ENCODE measurements at places on chromosomes 1 and 21.
A peak's percentile ranks its signal among the peaks of the same experiment; 100 is the strongest.

DNA sequence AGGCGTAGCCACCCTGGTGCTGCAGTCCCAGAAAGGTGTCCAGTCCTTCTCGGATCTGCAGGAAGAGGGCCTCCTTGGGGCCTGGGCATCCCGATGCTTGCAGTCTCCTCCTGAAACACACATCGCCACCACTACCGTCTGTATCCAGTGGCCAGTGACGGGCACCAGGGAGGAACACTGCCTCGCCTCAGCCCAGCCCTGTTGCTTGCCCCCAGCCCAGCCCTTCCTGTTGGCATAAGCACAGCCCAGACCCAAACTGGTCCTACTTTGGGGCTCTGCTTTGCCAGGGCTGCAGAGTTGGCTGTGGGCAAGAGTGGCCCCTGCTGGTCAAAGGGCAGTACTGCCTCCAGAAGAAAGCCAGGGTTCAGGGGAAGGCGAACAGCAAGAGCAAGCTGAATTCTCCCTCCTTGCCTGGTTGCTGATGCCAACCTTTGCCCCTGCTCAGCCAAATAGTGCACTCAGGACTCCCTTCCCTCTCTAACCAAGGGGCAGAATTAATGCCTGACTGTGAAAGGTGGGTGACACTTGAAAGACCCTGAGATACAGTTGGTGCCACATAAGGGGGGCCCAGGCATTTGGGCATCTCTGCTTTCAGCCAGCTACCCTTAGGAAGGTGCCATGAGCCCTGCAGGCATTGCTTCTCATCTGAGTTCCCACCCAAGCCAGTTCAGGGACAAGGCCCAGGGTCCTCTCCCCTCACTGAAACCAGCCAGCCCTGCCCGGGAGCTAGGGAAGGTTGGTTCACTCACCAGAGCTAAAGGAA, 11.1 kb upstream of the ARHGEF2 start:
- DNase-seq, result peak; percentile 74

GRCh38 chr1:30948278-30948677, 39.7 kb upstream of the SDC3 start:
- DNase-seq, result no peak

DNA sequence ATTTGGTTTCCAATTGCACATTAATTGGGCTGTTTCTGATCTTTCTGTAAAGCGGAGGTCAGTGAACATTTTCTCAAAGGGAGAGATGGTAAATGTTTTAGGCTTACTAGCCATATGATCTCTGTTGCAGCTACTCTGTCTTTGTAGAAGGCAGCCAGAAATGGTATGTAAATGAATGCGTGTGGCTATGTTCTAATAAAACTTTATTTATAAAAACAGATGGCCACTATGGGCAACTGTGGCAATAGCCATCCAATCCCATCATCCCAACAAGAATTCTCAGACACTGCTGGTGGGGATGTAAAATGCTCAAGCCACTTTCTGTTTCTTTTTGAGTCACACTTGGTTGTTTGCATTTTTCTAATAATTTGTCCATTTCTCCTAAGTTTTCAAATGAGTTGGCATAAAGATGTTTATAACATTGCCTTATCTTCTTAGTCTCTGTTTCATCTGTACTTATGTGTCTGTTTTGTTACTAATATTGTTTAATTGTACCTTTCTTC, 448.8 kb upstream of the VAMP3 start:
- no peak for DNase-seq

DNA sequence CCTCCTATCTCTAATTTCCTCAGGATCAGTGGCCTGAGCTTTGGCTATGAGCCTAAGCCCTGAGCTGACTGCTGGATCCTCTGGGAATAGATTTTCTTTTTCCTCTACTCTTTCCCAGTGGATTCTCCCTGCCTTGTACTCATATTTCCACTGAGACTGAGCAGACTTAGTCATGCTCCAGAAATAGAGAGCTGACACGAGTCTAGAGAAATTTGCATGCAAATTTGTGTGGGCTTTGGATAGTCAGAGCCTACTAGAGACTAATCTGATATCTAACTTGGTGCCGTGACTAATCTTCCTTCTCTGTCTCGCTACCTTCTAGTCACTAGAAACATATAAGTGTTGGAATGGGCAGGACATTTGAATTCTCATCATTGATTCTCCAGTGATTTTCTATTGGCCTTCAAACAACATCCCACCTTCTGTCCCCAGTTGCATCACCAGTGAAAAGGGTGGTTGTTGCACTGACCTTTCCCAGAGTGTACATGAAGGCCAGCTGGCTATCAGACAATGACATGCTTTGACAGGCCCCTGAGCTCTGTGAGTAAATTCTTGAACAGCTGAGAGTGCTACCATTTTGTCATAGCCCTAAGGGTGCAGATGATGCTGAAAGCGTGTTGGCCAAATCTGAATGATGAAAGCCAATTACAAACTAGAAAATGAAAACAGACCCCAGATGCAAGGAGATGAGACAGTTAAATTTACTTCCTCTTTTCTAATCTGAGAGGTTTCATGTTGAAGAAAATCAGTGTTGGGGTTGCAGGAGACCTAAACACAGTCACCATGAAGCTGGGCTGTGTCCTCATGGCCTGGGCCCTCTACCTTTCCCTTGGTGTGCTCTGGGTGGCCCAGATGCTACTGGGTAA, at the start of gene FCRLA:
FCRLA (plus strand) TSS at position 748 of the 866 bp plus-strand sequence; CDS start at position 784, 36 bp downstream.
- peak; percentile 89 for DNase-seq

DNA sequence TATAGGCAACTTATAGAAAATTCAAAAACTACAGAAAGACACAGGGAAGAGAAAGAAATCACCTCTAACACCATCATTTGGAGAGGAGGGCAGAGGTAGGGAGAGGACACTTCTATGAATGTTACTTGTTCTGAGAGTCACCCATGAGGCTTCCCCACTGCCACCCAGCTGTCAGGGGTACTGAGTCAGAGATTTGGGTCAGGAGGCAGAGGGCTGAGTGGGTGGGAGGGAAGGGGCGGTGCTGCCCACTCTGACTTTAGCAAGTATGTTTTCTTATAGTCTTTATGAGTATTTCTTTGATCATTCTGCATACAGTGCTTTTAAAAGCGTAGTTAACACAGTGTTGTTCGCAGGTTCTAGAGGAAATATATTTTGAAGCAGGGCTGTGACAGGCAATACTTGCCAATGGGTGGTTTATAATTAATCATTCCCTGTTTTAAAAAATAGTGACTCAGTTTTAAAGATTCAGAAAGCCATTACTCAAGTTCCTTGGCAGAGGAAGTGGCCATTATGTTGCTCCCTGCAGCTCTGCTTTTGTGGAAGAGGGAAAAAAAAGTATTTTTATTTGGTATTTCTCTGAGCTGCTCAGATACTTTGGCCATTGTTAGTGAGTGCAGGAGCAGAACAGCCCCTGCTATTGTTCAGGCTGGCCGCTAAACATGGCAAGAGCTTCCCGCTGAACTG, 18.3 kb downstream of the IL6R start:
- DNase-seq, result peak; percentile 78

DNA sequence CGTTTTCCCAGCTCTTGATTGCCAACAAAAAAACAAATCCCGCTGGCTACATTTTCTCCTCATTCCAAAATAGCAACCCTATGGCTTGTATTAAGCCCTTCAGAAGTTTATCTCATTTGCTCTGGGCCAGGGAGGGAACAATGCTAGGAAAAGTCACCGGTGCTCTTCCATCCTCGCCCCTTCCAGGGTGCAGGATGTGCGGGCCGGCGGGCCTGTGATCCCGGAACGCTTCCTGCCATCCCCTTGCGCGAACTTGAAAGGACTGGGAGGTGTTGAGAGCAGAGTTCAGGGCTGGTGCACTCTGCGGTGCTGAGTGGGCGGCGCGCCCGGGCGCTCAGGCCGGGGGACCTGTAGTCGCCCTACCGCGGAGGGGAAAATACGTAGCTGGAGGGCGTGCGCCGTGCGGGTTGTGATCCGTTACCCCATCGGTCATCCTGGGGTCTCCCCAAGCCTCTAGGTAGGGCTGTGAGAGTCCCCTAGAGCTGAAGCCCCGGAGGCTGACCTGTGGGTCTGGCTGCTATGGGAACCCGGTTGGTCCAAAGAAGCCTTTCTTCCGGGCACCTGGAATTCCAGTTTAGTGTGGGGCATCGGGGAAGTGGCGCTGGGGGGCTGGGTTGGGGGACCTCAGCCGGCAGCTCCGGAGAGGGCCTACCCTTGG, 13.1 kb downstream of the NR5A2 start:
- no peak for DNase-seq

- DNase-seq, result no peak
Observed at GRCh38 chr21:34077888-34078287, 4.5 kb downstream of the MRPS6 start.

DNA sequence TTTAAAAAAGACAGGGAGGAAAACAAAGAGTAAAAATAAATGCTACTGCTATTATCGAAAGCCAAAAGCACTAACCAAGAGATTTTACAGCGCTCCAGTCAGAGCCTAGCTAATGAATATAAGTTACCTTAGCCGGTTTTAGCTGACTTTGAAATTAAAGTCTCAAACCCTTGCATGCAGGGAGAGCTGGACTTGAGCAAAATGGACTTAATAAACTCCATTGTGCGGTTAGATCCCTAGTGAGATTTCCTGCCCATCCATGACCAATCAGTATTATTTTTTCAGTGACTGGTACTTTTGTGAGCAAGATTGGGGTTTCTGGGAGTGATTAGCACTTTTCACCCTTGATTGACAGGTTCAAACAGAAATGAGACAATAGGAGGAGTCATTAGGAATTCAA, 333.4 kb upstream of the ADGRL2 start:
- no peak for DNase-seq

DNA sequence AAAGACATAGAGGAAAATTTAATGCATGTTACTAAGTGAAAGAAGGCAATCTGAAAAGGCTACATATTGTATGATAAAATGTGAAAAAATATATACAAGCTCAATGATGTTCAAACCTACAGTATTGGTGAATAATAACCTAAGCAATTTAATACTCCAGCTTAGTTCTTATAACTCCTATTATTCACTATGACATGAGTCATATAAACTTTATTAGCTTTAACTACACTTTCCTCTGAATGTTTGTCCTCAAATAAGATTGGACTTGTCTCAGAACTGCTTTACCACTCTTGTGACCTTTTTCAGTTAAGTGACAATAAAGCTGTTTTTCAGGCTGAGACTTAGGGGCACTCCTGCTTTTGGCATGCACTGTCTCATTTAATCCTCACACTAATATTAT, 50.9 kb downstream of the CNST start:
- DNase-seq, result no peak

- no peak for DNase-seq
Observed at GRCh38 chr1:34806396-34806795, 13.6 kb downstream of the GJA4 start.

GRCh38 chr1:50322579-50322978, 100.7 kb downstream of the DMRTA2 start:
- no peak for DNase-seq

DNA sequence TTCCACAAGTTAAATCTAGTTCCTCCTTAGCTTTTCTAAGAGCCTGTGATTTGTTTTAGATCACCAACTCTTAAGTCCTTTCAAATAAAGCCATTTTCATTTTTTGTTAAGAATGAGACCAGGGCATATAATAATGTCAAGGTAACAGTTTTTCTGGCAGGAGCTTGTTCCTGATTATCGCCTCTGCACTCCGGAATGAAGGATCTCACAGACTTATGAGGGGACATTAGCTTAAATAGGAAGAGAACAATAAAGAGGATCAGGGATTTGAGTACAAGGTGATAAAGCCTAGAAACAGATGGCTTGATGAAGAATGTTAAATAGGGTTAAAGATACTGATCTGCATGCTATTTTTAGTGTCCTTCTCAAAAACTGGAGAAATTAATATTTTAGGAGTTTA, 13.6 kb upstream of the OTUD7B start:
- DNase-seq, result no peak

GRCh38 chr1:83000286-83000685, 998.6 kb downstream of the TTLL7 start:
- DNase-seq, result no peak

- no peak for DNase-seq
Observed at GRCh38 chr1:44681905-44682882, 7.7 kb downstream of the ARMH1 start.

- DNase-seq, result no peak
Observed at GRCh38 chr1:30320581-30320890, 402.8 kb downstream of the MATN1 start.

GRCh38 chr21:33991133-33991532, 75.5 kb upstream of the ATP5PO start:
- no peak for DNase-seq

DNA sequence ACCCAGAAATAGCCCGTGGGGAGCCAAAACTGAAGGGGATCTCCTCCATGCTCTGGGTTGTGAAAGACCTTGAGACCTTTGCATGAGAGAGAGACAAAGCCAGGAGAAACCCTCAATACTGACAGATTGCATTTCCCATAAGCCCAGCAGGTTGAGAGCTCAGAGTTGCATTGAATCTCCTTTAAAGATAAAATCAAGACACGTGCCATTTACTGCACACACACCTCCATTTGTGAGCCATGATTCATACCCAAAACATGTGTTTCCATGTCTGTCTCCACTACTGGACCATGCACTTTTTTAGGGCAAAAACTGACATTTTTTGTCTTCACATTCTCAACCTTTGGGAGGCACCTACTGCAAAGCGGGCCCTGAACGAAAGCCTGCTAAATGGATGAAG, 144.0 kb upstream of the NRIP1 start:
- no peak for DNase-seq

DNA sequence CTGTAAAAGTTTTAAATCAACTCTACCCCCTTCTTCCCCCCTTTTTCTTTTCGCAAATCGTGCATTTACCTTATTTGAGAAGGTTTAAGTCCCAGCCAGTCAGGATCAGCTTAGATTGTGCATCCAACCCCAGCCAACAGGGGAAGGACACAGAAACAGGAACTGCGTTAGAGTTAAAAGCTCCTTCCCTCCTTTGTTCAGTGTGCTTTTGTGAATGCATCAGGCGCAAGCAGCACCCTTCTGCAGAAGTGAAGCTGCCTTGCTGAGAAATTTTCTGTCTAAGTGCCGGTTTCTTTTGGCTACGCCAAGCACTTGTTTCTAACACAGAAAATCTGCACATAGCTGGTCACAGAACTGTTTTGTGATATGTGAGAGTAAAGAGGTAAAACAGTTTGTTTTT, 56.2 kb upstream of the PRRC2C start:
- no peak for DNase-seq

DNA sequence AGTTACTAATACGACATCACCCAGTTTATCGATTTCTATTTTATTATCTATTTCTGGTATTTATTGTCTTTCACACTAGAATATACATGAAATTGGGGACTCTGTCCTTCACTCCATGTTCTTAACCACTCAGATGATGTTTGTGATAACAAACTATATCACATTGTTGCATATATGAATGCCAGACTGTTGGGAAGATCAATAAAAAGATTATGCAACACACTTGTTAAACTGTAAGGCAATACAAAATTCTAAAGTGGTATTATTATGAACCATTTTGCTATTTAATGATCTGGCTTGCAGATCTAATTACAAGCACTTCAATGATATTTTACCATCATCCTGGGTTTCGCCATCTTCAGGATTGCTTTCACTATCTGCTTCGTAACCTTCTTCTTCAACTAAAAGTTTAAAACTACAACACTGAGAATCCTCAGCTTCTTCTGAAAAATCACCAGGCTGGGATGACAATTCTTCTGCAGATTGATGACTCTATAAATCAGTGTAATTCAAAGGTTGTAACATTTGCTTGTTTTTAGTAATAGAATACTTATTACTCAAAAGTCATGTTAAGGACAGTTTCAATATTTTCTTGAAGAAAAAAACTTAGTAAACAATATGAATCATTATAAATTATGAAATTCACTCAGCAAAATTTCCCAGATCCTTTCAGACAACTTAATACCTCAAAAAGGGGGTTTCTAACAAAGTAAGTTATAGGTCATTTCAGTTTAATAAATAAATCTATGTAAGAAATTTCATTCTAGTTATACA, 63.9 kb downstream of the LYST start:
- DNase-seq, result peak; percentile 63
